Chondrocyte (in vitro differentiated cells): ENCODE measurements at places on chromosomes 12 and 14.

- no peak for DNase-seq
Measured at GRCh38 chr12:1592444-1593173, 1.8 kb downstream of the FBXL14 start.

DNA sequence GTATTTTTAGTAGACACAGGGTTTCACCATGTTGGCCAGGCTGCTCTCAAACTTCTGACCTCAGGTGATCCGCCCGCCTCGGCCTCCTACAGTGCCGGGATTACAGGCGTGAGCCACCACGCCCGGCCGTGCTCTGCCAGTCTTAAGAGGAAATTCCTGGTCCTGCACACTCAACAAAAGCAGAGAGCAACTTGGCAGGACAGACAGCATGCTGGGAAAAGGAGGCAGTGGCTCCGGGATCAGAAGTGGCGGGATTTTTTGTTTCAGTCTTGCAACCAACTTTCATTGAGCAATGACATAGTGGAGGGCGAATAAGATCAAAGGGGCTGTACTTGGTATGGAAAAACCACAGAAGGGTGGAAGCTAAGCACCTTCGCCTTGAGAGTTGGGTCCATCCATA, 2.1 kb downstream of the CKAP4 start:
- no peak for DNase-seq

GRCh38 chr12:103387385-103387784, 108.4 kb downstream of the C12orf42 start:
- no peak for DNase-seq

DNA sequence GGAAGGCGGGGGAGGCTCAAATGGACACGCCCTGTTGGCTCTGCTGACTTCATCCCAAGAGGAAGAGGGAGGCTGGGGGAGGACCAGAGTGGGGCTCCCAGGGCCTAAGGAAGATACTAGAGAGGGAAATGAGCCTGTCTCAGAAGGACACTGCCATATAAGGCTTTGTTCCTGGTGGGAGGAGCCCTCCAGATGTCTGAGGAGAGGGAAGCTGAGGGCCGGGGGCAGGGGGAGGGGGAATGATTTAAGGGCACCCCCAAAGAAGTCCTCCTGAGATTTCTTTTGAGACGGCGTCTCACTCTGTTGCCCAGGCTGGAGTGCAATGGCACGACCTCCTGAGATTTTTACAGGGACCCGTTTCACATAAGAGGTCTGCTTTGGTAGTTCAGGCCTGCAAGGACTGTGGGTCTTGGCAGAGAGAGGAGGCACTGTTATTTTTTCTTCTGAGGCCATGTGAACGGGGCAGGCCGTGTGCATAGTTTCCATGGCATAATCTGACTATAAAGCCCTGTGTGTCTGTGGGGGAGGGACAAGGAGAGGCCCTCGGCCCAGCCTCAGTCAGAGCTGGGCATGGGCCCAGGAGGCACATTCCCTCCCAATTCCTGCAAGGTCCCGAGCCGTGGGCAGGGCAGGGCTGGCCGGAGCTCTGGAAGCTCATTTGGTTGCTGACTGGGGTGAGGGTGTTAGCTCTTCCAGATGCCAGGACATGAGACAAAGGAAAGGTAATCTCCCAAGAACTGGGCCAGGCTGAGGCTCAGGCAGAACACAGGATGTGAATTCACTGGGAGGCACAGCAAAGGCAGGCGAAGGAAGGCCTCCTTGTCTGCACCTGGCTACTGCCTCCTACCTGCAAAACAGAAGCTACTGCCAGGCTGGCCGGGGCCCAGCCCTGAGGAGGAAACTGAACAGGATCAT, 22.2 kb upstream of the PLEKHG3 start:
- DNase-seq, result no peak

- no peak for DNase-seq
Measured at GRCh38 chr12:116146386-116146785, 131.1 kb downstream of the MED13L start.
